ENCODE measurements at places on chromosomes 11 and 22. TPM values are rescaled to one million over a fixed set of nuclear protein-coding genes. Genes with fewer than 3 reads are reported as not detected.
A peak's percentile ranks its signal among the peaks of the same experiment; 100 is the strongest.

DNA sequence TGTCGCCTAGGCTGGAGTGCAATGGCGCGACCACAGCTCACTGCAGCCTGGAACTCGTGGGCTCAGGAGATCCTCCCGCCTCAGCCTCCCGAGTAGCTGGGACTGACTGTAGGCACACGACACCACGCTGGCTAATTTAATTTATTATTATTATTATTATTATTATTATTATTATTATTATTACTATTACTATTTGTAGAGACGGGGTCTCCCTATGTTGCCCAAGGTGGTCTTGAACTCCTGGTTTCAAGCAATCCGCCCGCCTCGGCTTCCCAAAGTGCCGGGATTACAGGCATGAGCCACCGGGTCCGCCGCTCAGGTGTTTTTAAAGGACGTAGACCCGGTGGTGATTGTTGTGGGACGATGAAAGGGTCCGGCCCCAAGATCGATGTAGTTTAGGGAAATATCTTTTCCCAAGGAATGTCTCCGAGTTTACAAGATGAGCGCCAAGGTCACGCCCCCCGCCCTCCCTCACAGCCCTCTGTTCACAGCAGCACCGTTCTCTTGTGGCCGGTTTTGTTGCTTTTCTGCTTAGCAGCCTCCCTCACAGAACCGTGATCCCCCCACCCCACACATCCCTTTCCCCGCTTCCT lies 728 bp upstream of the POGLUT3 start:
- no peaks in the 10 kb centered on the region for H3K27me3 ChIP-seq
- peaks cover 7% of the 10 kb centered on the region for H3K4me1 ChIP-seq
- H3K4me3 ChIP-seq: peak overlapping the region; percentile 71
- no peak overlapping the region for H3K27ac ChIP-seq
- no peaks in the 10 kb centered on the region for H3K36me3 ChIP-seq

GRCh38 chr11:129402206-129403171 lies 26.8 kb downstream of the BARX2 start:
- no peak for DNase-seq
- no peaks in the 10 kb centered on the region for H3K4me1 ChIP-seq
- no peaks in the 10 kb centered on the region for H3K27me3 ChIP-seq
- no peak overlapping the region for H3K4me3 ChIP-seq
- H3K36me3 ChIP-seq: no peaks in the 10 kb centered on the region

GRCh38 chr11:98616098-98616655 lies 404.6 kb upstream of the CNTN5 start:
- H3K36me3 ChIP-seq: no peaks in the 10 kb centered on the region
- no peaks in the 10 kb centered on the region for H3K27me3 ChIP-seq
- no peak overlapping the region for H3K4me3 ChIP-seq
- no peak overlapping the region for H3K27ac ChIP-seq

DNA sequence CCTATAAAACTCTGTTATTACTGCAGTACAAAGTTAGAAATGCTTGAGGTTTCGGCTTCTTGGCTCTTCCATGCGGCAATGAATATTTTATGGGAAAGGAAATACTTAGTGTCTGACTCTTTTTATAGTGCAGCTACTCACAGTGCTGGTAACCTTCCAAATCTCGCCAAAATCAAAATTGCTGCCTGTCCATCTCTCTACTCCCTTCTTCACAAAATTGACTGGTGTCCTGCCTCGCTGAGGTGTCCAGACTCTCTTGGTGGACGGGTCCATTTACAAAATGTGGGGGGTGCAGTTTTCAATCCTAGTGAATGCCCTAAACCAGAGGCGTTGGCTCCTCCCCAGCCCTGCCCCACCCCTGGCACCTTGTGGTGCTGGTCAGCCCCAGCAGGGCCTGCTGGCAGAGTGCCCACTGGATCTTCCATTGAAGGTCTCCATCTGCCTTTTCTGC lies 73.5 kb downstream of the ZBTB16 start:
- no peaks in the 10 kb centered on the region for H3K36me3 ChIP-seq
- no peak overlapping the region for H3K4me3 ChIP-seq
- no peak for DNase-seq

GRCh38 chr11:86990515-86990914 lies 35.3 kb upstream of the FZD4 start:
- no peak for DNase-seq
- no peaks in the 10 kb centered on the region for H3K36me3 ChIP-seq
- H3K4me1 ChIP-seq: no peaks in the 10 kb centered on the region
- H3K27ac ChIP-seq: no peak overlapping the region
- no peak overlapping the region for H3K4me3 ChIP-seq
- no peaks in the 10 kb centered on the region for H3K27me3 ChIP-seq

GRCh38 chr22:43389227-43389836 lies 22.5 kb upstream of the MPPED1 start:
- H3K27ac ChIP-seq: no peak overlapping the region
- H3K36me3 ChIP-seq: no peaks in the 10 kb centered on the region
- H3K27me3 ChIP-seq: peaks cover 25% of the 10 kb centered on the region
- peaks cover 3% of the 10 kb centered on the region for H3K4me1 ChIP-seq
- no peak overlapping the region for H3K4me3 ChIP-seq

- H3K36me3 ChIP-seq: no peaks in the 10 kb centered on the region
- no peaks in the 10 kb centered on the region for H3K27me3 ChIP-seq
- H3K27ac ChIP-seq: no peak overlapping the region
- H3K4me1 ChIP-seq: no peaks in the 10 kb centered on the region
- H3K4me3 ChIP-seq: no peak overlapping the region
Observed at GRCh38 chr11:116148056-116148455, 624.7 kb downstream of the BUD13 start.

- H3K4me3 ChIP-seq: no peak overlapping the region
- DNase-seq: no peak
- no peak overlapping the region for H3K27ac ChIP-seq
- no peaks in the 10 kb centered on the region for H3K36me3 ChIP-seq
- peaks cover 13% of the 10 kb centered on the region for H3K4me1 ChIP-seq
Observed at GRCh38 chr11:128852327-128853023, 14.6 kb downstream of the KCNJ1 start.

DNA sequence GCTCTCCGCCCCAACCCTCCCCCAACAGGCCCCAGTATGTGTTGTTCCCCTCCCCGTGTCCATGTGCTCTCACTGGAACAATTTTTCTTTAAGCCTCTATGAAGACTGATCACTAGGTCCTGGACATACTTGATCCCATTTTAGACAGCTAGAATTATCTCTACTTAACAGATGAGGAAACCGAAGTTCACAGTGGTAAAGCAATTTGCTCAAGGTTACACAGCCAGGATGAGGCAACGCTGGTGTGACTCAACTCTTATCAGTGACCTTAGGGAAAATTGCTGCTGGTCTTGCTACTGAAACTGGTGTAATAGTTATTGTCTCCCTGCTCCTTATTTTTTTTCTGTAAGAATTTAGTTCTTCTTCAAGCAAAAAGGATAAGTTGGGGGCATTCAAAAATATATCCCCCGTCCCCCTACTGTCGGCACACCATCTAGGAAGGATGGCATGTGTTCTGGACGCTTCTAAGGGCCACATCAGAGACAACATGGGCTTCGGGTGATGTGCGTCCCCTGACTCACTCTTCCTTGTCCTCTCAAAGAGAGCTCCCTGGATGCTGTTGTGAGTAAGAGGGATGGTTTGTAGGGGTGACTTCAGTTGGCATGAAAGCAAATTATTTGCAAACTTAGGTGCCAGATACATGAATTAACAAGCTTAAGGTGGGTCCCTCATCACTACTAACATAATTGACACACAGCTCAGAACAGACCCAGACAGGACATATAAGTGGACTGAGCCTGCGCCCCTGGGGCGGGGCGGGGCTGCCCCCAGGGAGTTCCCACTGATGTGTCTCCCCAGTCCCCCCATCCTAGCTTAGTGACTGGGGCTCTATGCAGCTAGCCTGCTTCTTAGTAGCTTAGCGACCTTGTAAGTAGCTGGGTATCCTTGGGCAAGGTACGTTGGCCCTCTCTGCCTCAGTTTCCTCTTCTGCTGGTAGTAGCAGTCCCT lies 23.6 kb upstream of the ALX4 start:
- no peaks in the 10 kb centered on the region for H3K4me1 ChIP-seq
- no peak overlapping the region for H3K27ac ChIP-seq
- H3K36me3 ChIP-seq: no peaks in the 10 kb centered on the region
- DNase-seq: no peak
- peaks cover 53% of the 10 kb centered on the region for H3K27me3 ChIP-seq
- H3K4me3 ChIP-seq: no peak overlapping the region

DNA sequence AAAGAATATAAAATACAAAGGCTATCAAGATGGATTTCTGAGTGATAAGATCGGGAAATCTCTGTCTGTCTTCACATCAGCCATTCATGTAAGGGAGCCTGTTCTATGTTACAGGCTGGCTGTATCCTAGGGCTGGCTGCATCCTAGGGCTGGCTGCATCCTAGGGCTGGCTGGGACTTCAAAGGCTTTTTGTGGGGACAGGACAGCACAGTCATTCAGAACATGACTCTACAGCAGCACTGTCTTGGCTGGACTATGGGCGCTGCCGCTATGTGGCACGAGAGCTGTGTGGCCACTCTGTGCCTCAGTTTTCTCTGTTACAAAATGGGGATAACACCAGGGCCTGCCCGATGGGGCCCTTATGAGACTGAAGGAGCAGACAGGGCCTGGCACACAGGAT lies 10.2 kb downstream of the ADAMTS8 start:
- no peaks in the 10 kb centered on the region for H3K4me1 ChIP-seq
- H3K4me3 ChIP-seq: no peak overlapping the region
- no peaks in the 10 kb centered on the region for H3K36me3 ChIP-seq
- no peak for DNase-seq

- H3K4me3 ChIP-seq: no peak overlapping the region
- H3K4me1 ChIP-seq: no peaks in the 10 kb centered on the region
- H3K36me3 ChIP-seq: no peaks in the 10 kb centered on the region
- no peak for DNase-seq
Observed at GRCh38 chr22:27228771-27229170, 571.4 kb downstream of the MIAT start.

DNA sequence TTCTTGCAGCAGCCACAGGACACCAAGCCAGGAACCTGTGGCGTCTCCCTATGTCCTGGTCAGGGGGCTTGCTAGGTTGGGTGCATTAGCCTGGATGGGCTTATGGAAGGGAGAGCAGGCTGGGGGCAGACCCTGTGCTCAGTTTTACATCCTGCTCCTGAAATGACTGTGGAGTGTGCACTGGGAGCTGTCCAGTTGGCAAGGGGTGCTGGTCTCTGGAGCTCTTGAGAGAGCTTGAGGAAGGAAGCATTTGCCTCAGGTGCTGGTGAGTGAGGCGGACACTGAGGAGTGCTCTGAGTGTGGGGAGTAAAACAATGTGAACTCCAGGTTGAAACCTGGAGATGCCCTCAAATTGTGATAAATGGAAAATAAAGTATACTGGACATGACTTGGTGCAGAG lies 3.4 kb downstream of the SCGB1D4 start:
- no peak overlapping the region for H3K4me3 ChIP-seq
- H3K27ac ChIP-seq: no peak overlapping the region
- no peak for DNase-seq
- H3K27me3 ChIP-seq: no peaks in the 10 kb centered on the region

DNA sequence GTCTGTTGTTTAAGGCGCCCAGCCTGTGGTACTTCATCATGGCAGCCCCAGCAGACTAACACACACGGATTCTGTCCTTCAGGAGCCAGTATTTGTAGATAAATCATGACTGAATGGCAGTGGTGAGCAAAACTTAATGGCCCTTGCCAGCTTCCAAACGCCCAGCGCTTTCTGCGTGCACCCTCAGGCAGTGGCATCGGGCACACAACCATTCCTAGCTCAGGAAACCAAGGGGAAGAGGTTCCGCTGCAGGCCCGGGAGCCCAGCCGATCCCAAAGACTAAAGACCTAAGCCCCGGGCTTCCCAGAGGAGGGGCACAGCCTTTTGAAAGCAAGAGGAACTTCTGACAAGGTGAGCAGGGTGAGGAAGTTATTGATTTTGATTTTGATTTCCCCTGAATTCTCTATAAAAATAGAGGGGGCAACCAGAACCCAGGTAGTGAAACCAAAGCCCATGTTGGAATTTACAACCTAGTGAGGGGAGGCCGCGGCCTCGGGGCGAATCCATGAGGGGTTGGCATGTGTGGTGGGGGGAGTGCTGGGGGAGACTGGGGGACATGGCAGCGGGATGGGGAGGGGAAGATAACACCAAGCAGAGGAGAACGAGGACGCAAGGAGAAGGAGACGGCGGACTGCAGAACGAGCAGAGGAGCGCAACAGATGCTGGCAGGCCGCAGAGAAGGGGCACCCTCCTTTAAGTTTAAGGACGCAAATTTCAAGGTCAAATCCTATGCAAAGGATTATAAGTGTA lies 79.9 kb upstream of the SEPTIN5 start:
- H3K4me3 ChIP-seq: no peak overlapping the region
- H3K27me3 ChIP-seq: peaks cover 3% of the 10 kb centered on the region
- no peak overlapping the region for H3K27ac ChIP-seq
- no peaks in the 10 kb centered on the region for H3K4me1 ChIP-seq
- DNase-seq: no peak
- no peaks in the 10 kb centered on the region for H3K36me3 ChIP-seq

- H3K27ac ChIP-seq: no peak overlapping the region
- H3K4me1 ChIP-seq: no peaks in the 10 kb centered on the region
- DNase-seq: no peak
- H3K27me3 ChIP-seq: no peaks in the 10 kb centered on the region
Observed at GRCh38 chr11:131121426-131122333, 205.4 kb upstream of the SNX19 start.

DNA sequence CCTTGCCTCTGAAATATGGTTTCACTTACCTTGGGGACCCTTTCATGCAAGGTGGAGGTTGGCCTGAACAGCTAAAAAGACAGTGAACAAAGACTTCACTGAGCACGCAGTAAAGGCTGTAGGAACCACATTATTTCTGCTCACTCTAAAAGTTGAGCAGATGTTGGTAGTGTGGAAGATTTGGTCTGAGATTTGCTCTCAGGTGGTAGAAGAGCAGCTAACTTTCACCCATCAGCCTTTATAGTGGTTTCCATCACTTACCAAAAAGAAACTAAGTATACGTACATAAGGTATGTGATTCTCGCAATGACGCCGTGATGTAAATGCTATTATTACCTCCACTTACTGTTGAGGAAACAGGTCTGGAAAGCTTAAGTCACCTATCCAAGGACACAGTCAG lies 47.3 kb downstream of the PRR5L start:
- H3K27ac ChIP-seq: no peak overlapping the region
- no peak for DNase-seq
- H3K27me3 ChIP-seq: no peaks in the 10 kb centered on the region
- H3K4me3 ChIP-seq: no peak overlapping the region
- no peaks in the 10 kb centered on the region for H3K4me1 ChIP-seq
- H3K36me3 ChIP-seq: no peaks in the 10 kb centered on the region

NUP98 gene
- total RNA-seq: 111 TPM

AGBL2 gene
- total RNA-seq: 13.6 TPM

CARD16 gene
- total RNA-seq: 33.6 TPM

KRTAP5-9 gene
- 0.34 TPM for total RNA-seq

CATSPER1 gene
- total RNA-seq: not detected

EIF3L gene
- 526 TPM for total RNA-seq

ASPHD2 gene
- total RNA-seq: 7.3 TPM

RELT gene
- total RNA-seq: 92.4 TPM

SMTN gene
- total RNA-seq: 4.7 TPM
